ENCODE measurements at places on chromosomes 2 and 18.

DNA sequence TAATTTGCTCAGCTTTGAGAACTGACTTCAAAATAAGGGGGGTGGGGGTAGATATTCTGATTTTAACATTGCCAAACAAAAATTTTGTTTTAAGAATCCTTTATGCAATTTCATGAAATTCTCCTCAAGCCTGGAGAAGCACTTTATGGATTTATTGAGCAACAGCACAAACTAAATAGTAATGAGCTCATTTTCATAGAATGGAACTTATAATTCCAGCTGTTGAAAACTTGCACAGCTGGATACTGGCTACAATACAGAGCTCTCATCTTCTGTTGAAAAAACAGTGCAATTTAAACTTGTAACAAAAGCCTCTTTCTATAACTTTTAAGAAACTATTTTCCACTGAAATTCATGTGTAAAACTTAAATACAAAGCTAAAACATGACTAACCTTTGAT is 137.6 kb upstream of the FN1 start:
- no peak for DNase-seq

DNA sequence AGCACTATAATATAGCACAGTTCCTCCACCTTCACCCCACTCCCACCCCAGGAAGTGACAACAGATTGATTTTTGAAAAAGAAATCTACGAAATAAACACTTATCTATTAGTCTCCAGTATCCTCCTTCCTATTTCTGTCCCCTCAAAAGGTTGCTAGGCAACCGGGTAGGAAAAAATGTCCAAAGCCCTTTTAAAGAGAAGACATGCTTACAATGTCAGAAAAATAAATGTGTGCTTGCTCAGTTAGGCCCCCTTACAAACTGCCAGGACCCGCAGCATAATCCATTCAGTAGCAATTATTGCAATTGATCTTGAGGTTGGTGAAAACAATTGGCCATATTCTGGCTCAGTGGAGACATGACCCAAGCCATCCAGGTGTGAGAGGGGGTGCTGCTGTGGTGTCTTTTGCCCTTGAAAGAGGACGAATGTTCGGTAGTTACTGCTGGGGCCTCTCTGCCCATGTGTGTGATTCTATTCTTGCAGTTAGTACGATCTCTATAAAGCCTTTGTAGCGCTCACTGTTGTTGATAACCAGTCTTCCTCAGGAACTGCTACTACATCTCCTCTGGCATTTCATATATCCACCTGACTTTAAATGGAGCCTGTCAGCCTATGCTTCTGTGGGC is 144.3 kb downstream of the MYO3B start:
- DNase-seq: no peak

DNA sequence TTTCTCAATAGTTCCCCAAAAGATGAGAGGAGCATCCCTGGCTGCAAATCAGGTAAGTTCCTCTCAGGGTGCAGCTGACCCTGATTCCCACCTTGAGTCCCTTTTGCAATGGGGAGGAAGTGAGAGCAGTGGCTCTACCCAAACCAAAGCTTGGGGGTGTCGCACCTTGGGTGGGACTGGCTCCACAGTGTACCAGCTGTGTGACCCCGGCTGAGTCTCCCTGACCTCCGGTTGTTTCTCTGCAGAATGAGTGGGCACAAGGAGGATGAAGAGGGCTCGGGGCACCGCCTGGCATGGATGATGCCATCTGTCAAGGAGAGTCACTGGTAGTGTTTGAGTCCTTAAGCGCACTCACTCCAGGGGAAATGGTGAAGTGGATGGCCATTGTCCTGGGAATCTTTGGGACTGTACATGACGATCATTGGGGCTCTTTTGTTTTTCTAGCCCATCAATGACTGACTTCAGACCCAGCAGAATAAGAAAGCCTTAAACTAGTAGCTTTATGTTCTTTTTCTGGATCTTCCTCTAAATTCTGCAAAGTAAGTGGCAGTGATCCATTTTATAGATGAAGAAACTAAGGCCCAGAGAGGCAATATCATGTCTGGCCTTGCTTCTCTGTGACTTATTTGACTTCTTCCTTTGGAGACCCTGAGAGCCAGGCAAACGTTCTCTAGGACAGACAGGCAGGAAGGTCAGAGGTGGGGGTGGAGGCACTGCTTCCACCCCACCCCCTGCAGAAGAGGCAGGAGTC is 106.3 kb upstream of the ST3GAL5 start:
- no peak for DNase-seq

GRCh38 chr18:52610451-52611115 is 270.6 kb downstream of the DCC start:
- no peak for DNase-seq

- DNase-seq: no peak
Observed at GRCh38 chr2:85413592-85414420, 3.6 kb upstream of the CAPG start.

DNA sequence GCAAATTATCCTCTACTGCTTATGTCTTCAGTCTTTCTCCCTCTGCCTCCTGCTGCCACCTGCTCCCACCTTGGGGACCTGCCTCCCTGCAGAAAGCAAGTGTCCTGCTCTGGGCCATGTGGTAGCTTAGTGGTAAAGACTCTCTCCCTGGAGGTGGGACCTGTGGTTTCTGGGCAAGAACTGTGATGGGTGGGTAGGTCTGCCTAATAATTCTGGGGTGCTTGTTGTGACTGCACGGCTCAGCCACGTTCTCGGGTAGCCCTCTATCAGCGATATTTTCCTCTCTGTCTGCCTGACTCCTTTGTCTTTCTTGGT is 16.4 kb upstream of the CD28 start:
- no peak for DNase-seq

DNA sequence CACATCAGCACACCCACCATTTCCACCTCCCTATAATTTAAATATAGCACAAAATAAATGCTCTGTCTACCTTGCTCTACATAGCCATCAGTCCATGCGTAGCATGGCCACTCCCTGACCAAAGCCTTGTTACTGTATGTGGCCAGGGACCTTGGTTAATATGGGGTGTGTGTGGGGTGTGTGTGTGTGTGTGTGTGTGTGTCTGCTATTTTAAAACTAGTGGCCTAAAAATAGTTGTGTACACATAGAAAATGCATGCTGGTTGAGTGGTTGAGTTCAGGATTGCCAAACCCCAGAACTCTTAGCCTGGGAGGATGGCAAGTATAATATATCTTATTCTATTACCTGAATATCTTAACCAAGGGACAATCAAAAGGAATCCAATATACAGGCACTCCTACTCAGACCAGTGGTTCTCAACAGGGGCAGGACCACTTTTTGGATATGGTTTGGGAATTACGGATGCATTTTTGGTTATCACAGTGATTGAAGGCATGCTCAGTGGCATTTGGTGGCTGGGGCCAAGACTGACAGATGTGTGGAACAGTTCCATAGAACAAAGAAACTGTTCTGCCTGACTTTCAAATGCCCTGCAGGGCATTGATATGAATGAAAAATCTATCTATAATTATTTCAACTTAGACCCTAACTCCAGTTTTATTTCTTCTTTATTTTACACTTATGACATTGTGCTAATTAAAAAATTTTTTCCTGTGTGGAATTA is 72.3 kb upstream of the PSME4 start:
- no peak for DNase-seq

DNA sequence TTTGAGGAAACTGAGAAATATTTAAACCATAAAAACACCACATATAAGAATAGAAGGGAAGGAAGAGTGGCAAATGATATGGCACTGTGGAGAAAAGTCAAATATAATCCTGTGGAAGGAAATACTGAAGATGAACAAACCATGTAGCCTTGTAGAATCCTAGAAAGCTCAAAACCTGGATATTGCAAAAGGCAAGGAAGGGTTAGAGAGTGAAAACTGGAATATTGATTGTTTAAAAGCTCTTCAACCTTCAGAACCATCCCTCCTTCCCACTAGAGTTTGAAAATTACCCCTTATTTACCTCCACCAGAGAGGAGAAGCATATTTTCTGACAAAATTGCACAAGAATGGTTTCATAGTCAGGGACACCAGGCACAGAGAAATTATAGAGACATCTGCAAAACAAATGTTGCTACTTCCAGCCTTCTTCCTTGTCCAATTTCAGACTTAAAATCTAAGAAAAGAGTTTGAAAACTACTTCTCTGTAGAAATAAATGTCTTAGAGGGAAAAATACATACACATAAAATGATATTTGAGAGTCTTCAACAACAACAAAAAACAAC is 48.0 kb downstream of the ANTXR1 start:
- no peak for DNase-seq

GRCh38 chr2:36561237-36561944 is 36.6 kb downstream of the FEZ2 start:
- no peak for DNase-seq

DNA sequence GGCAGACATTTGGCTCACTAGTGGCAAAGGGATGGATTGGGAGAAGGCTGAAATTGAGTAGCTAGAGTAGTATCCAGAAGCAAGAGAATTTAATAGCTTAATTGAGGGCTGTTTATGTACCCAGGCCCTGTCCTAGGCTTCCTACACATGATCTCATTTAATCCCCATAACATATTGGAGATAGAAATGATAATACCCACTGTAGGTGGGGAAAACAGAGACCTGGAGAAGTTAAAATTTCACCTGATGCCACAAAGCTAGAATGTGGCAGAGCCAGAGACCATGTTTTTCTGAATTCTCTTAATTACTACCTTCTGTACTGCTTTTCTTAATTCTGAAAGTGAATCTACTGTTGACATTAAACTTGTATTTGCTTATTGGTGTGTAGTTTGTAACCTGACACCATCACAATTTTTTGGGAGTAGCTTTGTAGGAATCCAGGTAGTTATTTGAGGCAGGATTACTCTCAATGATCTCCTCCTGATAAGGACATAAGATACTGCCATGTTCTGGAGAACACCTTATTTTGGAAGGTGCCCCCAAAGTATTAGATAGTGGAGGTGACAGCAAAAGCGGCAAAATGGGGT is 42.2 kb downstream of the RAB10 start:
- no peak for DNase-seq

GRCh38 chr2:179612108-179612507 is 249.3 kb downstream of the ZNF385B start:
- DNase-seq: no peak

GRCh38 chr2:225993430-225993829 is 593.9 kb downstream of the NYAP2 start:
- no peak for DNase-seq

DNA sequence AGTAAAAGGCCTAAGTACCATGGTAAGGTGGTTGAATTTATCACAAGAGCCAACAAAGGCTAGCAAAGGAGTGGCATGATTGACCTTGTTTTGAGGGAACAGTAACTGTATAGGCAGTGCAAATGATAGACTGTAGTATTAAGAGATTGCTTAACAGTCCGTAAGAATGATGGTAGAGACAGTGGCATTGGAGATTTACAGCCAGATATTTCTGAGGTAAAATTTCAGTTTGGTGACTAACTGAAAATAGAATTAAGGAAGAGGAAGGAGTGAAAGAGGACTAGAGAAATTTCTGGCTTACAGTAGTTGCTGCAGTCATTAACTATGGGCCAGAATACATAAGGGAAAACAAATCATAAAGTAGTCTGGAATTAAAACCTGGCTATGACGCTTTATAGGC is 4.4 kb upstream of the BAZ2B start:
- no peak for DNase-seq

- no peak for DNase-seq
Observed at GRCh38 chr18:76234676-76235060, 260.4 kb downstream of the ZNF516 start.

- DNase-seq: no peak
Observed at GRCh38 chr18:3468066-3468705, 18.2 kb downstream of the TGIF1 start.

GRCh38 chr2:112658839-112659667 is 13.3 kb downstream of the SLC20A1 start:
- no peak for DNase-seq

DNA sequence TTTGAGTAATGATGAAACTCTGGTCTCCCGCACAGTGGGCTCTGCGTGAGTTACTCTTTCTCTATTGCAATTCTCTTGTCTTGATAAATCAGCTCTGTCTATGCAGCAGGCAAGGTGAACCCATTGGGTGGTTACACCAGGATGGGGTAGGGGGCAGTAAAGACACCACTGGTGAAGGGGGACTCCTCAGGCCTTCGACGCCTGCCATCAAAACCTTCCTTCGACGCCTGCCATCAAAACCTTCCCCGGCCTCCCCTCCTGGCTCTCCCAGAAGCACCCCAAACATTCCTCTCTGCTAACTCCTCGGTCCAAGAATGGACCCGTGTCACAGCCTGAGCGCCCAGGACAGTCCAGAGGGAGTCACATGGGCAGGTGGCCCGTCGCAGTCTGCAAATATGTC is 4.8 kb upstream of the STARD7 start:
- DNase-seq: no peak

- DNase-seq: no peak
Observed at GRCh38 chr18:69785466-69785865, 162.2 kb downstream of the CD226 start.

DNA sequence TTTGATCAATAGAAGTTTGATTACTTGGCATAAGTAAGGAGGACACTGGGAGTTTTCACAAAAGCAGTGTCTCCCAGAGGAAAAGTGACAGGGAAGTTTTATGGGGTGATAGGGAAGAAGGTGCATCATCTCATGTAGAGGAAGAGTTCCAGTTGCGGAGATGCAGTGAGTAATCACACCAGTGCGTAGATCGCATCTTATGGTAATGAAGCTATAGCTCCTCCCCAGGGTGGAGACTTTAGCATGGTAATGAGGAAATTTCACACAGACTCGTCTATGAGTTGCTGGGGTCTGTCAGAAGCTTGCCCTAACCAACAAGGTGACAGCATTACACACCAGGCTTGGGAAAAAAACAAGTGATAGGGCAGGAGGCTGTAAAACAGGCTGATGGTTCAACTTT is 49.0 kb downstream of the KYNU start:
- no peak for DNase-seq

DNA sequence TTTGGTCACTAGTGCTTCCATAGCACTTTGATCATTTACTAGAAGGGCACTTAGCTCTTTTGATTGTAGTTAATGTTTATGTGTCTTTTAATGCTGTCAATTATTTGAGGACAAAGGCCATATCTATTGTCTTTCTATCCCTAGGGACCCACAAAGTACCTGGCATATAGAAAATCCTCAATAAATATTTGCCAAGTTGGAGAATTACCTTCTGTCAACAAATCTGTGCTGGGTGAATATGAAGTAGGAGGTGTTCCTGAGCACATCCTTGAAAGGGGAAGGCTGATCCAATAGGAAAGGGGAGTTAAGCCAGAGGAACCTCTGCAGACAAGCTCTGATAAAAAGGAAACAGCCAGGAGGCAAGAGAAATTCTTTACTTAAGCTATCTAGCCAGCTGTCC is 8.2 kb downstream of the DPP4 start:
- DNase-seq: no peak

DNA sequence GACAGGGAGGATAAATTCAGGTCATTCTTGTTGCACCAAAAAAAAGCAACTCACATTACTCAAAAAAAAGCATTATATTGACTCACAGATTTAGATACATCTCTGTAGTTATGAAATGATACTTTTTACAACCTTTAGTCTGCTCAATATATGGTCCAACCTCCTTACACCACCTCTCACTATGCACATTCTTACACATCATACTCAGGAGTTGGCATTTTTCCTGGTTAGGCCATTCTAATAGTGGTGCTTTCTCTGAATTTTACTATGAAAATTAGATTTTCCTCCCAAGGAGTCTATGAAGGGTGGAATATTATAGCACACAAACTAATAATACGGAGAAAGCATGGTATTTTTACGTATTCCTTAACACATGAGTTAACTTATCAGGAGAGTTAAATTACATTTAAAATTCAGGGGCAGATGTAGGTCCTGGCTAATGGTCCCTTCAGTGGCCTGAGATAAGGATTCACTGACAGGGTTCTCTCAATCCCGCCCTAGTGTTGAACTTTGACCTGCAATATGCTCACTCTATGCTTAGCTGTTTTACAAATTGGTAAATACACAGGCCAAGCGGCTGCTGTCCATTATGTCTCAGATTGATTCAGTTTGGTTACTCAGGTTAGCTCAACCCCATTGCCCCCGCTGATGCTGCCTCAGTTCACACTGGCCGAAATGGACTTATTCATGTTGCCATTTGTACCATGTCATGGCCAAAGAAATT is 153.6 kb downstream of the NCKAP5 start:
- no peak for DNase-seq

Measured in CD4-positive, CD25-positive, alpha-beta regulatory T cell (primary cell).